ENCODE measurements at places on chromosomes 13 and 19.

GRCh38 chr19:2631213-2631821, 71.2 kb downstream of the GNG7 start:
- no peaks in the 10 kb centered on the region for H3K36me3 ChIP-seq
- peak; percentile 32 for DNase-seq
- H3K27ac ChIP-seq = peak overlapping the region; percentile 87
- peaks cover 58% of the 10 kb centered on the region for H3K4me1 ChIP-seq
- no peaks in the 10 kb centered on the region for H3K27me3 ChIP-seq

- no peak overlapping the region for H3K4me3 ChIP-seq
- H3K4me1 ChIP-seq = no peaks in the 10 kb centered on the region
- H3K27me3 ChIP-seq = no peaks in the 10 kb centered on the region
- no peaks in the 10 kb centered on the region for H3K36me3 ChIP-seq
- no peak for DNase-seq
- H3K27ac ChIP-seq = no peak overlapping the region
These were observed 26.4 kb downstream of the LEUTX start for GRCh38 chr19:39805104-39805503.

GRCh38 chr13:43916828-43917227, 37.1 kb downstream of the LACC1 start:
- H3K36me3 ChIP-seq = no peaks in the 10 kb centered on the region
- no peaks in the 10 kb centered on the region for H3K4me1 ChIP-seq
- no peak overlapping the region for H3K27ac ChIP-seq
- H3K27me3 ChIP-seq = peaks cover 6% of the 10 kb centered on the region

GRCh38 chr13:30615866-30616541, 1.7 kb upstream of the USPL1 start:
- H3K27ac ChIP-seq = peak overlapping the region; percentile 98
- peak overlapping the region; percentile 100 for H3K4me3 ChIP-seq
- peak; percentile 62 for DNase-seq
- H3K36me3 ChIP-seq = no peaks in the 10 kb centered on the region
- H3K27me3 ChIP-seq = no peaks in the 10 kb centered on the region

DNA sequence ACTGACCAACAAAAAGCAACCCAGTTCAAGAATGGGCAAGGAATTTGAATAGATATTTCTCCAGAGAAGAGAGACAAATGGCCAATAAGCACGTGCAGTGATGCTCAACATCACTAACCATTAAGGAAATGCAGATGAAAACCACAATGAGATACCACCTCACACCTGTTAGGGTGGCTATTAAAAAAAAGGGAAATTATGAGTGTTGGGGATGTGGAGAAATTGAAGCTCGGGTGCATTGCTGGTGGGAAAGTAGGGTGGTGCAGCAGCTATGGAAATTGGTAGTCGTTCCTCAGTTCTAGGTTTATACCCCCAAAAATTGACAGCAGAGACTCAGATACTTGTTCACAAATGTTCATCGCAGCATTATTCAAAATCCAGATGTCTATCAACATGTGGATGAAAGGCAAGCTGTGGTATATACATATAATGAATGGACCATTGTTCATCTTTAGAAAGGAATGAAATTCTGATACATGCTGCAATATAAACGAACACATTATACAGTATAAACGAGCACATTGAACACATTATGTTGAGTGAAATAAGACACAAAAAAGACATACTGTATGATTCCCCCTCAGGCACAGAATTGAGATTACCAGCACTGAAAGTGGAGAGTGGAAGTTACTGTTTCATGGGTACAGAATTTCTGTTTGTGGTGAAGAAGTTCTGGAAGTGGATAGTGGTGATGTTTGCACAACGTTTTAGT, 927 bp downstream of the CHAMP1 start:
- peak overlapping the region; percentile 53 for H3K27ac ChIP-seq
- DNase-seq = no peak
- no peaks in the 10 kb centered on the region for H3K36me3 ChIP-seq
- H3K27me3 ChIP-seq = no peaks in the 10 kb centered on the region

DNA sequence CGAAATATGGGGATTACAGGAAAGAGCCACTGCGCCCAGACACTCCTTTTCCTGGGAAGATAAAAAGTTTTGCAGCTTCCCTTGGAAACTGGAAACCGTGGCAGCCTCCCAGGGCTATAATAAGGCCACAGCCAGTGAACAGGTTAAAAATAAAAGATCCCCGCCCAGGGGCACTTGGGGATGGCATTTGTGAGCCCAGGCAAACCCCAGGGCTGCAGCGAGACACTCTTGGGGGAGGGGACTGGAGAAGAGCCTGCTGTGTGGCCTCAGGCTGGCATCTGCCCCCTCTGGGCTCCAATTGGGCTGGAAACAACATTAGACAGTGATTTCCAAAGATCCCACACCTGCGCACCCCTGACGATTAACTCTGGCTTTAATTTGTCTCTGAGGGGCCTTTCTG, 11.2 kb downstream of the FEM1A start:
- H3K36me3 ChIP-seq = no peaks in the 10 kb centered on the region
- DNase-seq = no peak
- no peak overlapping the region for H3K27ac ChIP-seq
- H3K4me1 ChIP-seq = peaks cover 3% of the 10 kb centered on the region

DNA sequence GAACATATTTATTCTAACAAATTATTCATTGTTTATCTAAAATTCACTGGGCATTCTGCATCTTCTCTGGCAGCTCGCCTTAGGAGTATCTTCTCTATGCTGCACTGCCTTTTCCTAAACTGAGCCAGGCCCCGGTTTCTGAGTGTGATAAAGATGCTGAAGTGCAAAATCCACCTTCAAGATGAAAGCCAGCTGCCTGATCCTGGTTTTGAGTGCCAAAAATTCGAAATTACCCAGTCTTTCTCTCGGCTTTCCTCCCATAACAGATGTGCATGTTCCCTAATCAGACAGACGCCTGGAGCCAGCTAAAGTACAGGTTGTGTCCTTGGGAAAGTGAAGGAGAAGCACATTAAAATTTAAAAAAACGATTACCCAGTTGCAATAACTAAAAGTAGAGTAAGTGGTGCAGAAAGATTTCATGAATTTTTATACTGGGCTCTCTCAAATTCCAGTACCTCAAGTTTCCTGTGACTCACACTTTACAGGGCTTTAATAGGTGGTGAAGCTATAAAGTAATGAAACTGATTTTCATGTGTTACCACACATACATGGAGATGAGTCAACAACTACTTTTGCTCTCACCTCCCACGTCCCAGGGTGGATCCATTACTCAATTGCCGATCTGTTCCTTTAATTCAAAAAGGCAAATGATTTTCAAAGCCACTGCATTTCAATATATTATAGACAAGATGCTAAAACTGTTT, 65.0 kb upstream of the GTF2F2 start:
- H3K27me3 ChIP-seq = peaks cover 2% of the 10 kb centered on the region
- H3K4me3 ChIP-seq = no peak overlapping the region
- H3K36me3 ChIP-seq = no peaks in the 10 kb centered on the region
- H3K27ac ChIP-seq = no peak overlapping the region
- no peak for DNase-seq

GRCh38 chr13:60062502-60062901, 101.2 kb downstream of the DIAPH3 start:
- DNase-seq = no peak
- no peak overlapping the region for H3K4me3 ChIP-seq
- H3K36me3 ChIP-seq = no peaks in the 10 kb centered on the region
- H3K27me3 ChIP-seq = no peaks in the 10 kb centered on the region

GRCh38 chr13:24042710-24043440, 117.6 kb upstream of the SPATA13 start:
- H3K4me1 ChIP-seq = no peaks in the 10 kb centered on the region
- no peak overlapping the region for H3K27ac ChIP-seq
- no peaks in the 10 kb centered on the region for H3K36me3 ChIP-seq
- DNase-seq = no peak
- no peak overlapping the region for H3K4me3 ChIP-seq

Measured in natural killer cell (primary cell).